T follicular helper cell (primary cell): ENCODE measurements at places on chromosomes 12 and 14.

GRCh38 chr12:53071591-53072551 is 7.3 kb downstream of the SPRYD3 start:
- no peak for DNase-seq

DNA sequence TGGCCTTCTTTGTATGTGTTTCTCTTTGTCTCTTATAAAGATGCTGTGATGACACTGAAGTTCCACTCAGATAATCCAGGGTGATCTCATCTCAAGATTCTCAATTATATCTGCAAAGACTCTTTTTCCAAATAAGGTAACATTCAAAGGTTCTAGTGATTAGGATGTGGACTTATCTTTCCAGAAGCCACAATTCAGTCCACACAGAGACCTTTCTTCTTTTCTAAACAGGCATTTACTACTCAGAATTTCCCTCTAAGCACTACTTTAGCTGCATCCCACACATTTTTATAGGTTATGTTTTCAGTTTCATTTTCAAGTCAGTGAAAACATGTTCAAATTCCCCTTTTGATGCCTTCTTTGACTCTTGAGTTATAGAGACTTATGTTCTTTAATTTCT is 9.0 kb upstream of the NKX2-1 start:
- no peak for DNase-seq

- DNase-seq, result no peak
Measured at GRCh38 chr12:85076688-85077430, 40.7 kb downstream of the LRRIQ1 start.

DNA sequence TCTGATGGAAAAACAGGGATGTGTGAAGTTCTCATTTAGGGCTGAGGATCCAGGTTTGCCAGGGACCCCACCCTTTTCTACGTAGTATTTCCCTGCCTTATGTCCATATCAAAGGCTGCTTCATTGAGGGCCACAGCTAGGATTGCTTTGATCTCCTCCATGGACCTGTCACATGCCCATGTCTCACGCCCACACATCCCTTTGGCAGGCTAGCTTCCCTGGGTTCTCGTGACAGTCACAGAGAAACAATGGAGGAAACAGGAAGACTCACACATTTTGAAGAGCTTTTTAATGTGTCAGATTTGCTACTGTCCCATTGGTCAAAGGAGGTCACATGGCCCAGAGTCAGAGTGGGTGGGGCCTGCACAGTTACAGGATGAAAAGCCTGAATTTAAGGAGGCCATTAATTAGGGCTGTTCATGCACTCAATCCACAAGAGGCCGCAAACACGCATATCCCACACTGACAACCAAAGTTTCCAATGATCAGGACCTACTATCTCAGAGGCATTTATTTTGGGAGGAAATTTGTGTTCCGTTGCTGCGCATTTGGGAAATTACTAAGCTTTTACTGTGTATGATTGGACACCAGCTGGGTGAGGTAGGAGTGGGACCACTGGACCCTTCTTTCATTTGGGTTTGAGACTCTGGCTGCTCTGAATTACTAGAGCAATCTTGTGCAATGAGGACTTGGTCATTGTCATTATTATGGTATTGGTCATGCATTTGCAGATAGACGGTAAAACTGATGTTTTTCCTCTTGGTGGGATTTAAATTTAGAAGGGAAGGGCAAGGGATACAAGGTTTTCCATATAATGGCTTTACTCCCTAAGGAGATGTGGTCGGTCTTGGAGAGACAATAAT is 266.2 kb downstream of the KTN1 start:
- no peak for DNase-seq

DNA sequence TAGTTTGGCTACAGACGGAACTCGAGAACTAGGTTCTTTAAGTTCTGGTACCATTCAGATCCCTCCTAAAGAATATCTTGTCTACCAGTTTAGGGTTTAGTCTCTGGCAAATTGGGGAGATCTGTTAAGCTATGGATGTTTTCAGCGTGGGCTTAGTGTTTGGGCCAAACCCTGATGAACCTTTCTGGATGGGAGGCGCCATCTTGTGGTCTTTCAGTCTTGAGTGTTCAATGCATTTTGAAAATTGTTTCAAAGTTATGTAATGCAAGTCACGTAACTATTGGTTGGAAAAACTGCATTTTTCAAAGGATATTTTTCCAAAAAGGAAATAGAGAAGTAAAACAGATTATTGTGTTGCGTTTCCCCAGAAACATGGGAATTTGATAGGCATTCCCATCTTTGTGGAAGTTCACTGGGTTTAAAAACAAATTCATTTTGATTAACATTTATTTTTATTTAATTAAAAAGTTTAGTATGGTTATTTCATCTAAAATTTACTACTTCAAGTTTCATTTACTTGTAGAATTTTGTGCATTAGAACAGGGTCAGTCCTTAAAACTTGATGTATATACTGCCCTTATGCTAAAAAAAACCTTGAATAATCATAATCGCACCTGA is 169.0 kb downstream of the PRIMA1 start:
- DNase-seq, result no peak

DNA sequence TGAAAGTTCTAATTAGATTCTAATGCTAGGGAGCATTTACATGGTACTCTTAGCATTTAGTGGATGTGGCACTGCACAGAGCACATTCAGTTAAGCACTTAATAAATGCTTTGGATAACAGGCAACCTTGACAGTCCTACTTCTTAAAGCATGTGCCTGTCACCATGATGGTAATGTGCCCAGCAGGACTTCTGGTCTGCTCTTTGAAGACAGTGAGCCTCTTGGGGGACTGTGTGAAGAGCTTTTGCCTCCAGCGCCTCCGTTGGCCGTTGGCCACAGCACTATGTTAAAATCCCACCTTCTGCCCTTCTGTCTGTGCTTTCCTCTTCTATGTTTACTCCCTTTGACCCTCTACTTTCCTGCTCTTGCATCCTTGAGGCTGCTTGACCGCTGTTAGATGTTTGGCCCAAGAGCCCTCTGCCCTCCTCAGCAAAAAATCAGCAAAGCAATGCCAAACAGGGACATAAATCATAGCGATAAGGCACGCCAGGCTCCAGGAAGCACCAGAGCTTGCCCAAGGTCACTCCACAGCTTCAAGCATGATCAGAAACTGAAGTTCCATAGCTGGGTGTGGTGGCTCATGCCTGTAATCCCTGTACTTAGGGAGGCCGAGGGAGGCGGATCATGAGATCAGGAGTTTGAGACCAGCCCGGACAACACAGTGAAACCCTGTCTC is 8.3 kb downstream of the CDKL1 start:
- no peak for DNase-seq

DNA sequence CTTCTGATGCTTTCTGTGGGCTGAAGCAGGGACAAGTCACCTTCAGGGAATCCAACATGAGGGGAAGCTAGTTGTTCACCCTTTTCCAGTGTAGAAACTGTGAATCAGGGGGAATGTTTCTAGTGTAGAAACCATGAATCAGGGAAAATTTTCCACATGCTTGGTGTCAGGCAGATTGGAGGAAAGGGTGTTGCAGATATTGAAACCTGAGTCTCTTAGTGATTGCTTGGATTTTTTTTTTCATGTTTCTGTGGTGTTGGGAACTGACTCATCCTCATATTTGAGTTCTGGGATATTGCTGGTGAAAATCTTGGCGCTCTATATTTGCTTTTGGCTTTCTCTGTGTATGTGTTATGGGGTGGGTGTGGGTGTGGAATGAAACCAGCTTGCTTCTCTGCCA is 144.5 kb upstream of the FBXO33 start:
- no peak for DNase-seq

GRCh38 chr14:33362934-33363333 is 424.3 kb downstream of the NPAS3 start:
- DNase-seq, result no peak

GRCh38 chr12:52232203-52232673 is 805 bp upstream of the KRT7 start:
- DNase-seq, result no peak

DNA sequence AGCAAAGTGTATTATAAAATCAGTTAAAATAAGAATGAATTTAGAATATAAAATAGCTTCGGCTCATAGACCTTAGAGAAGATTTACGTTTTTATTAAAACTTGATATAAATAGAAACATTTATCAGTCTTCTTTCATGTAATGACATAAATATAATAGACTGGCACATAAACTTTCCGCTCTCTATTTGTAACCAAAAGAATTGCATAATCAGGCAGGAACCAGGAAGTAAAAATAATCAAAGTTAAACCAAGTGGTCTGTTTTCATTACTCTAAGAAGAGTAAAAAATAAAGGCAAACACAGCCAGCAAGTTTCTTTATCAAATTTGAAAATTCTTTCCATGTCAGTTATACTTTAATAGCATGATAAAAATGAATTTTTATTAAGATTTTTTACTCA is 46.3 kb upstream of the ATP2A2 start:
- DNase-seq, result no peak

DNA sequence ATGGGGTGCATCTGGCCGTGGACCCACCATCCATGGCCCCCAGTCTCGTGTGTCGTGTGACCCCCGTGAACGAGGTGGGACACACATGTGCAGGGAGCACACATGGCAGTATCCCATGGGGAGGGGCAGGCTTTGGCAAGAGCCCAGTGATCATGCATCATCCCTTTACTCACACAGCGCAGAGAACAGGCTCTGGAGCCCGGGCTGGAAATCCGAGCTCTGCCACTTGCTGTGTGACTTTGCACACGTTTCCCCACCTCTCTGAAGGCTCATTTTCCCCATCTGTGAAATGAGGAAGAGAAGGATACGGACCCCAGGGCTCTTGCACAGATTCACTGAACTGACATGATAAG is 119.9 kb downstream of the PHETA1 start:
- DNase-seq, result no peak

DNA sequence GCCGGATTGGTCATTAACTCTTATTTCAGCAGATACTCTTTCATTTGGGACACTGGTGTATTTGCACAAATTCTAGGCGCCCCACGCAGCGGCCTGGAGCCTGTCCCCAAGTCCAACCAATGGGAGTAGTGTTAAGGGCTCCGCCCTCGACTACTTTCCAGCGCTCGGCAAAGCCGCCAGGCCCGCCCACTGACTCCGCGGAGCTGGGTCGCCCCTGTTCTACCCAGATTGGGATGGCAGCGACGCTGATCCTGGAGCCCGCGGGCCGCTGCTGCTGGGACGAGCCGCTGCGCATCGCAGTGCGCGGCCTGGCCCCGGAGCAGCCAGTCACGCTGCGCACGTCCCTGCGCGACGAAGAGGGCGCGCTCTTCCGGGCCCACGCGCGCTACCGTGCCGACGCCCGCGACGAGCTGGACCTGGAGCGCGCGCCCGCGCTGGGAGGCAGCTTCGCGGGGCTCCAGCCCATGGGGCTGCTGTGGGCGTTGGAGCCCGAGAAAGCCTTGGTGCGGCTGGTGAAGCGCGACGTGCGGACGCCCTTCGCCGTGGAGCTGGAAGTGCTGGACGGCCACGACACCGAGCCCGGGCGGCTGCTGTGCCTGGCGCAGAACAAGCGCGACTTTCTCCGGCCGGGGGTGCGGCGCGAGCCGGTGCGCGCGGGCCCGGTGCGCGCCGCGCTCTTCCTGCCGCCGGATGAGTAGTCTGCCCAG is at the start of gene ACOT6:
TSS of gene ACOT6 (plus strand) at position 179 of the 707 bp plus-strand sequence. CDS start at position 234, 55 bp downstream.
- DNase-seq, result peak; percentile 42

DNA sequence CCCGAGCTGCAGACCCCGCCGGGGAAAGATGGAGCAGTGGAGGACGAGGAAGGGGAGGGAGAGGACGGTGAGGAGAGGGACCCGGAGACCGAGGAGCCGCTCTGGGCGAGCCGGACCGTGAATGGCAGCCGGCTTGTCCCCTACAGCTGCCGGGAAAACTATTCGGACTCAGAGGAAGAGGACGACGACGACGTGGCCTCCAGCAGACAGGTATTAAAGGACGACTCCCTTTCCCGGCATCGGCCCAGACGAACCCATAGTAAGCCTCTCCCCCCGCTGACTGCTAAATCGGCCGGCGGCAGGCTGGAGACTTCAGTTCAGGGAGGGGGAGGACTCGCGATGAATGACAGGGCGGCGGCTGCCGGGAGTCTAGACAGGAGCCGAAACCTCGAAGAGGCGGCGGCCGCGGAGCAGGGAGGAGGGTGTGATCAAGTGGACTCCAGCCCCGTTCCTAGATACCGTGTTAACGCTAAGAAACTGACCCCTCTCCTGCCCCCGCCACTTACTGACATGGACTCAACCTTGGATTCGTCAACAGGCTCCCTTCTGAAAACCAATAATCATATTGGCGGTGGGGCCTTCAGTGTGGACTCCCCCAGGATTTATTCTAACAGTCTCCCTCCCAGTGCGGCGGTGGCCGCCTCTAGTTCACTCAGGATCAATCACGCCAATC is 962 bp downstream of the LEMD3 start:
- peak; percentile 64 for DNase-seq

- no peak for DNase-seq
Measured at GRCh38 chr12:64311877-64312276, 78.7 kb downstream of the C12orf56 start.

GRCh38 chr12:89173096-89173495 is 179.2 kb downstream of the DUSP6 start:
- DNase-seq, result no peak

GRCh38 chr14:84988357-84988756 is 541.6 kb upstream of the FLRT2 start:
- DNase-seq, result no peak

- DNase-seq, result no peak
Measured at GRCh38 chr12:81957631-81958030, 198.5 kb upstream of the PPFIA2 start.

DNA sequence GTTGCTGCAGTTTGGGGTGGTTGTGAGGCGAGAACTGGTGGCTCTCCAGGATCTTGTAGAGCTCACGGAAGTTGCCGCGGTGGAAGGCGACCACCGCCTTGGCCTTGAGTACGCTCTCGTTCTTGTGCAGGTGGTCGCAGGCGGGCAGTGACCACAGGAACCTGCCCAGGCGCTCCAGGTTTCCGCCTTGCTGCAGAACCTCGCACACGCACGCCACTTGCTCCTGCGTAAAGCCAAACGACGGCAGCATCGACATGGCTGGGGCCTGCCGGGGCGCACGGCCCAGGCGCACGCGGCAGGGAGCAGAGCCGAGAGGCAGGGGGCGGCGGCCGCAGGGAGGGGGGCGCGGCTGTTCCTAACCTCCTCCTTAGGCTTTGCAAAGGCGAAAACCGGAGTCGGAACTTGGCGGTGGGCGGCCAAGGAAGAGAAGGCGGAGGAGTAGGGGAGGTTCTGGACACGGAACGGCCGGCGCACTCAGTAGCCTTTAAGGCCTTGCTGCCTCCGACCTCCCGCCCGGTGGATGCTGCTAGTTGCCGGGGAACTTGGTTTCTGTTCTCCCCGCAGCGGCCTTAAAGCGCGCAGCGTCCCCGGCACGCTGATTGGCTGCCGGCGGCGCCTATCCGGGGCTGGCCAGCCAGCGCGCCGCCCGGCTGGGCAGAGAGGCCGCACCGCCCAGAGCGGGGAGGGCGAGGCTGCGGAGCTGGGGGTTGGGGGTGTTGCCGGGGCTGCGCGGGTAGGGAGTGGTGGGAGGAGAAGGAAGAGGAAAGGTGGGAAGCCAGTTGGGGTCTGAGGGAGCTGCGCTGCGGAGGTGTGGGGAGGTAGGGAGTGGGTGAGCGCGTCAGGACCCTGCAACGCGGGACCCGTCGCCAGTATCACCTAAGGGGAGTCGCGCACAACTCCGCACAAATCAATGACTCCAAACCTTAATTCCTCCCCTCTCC is at the start of gene SIX1:
TSS of gene SIX1 (minus strand) at position 544 of the 941 bp plus-strand sequence. CDS start at position 256, 288 bp downstream.
- no peak for DNase-seq

GRCh38 chr12:130444061-130444460 is 106.4 kb downstream of the PIWIL1 start:
- no peak for DNase-seq
